ENCODE measurements at places on chromosomes 4 and X.

GRCh38 chr4:46804781-46805413 is 104.1 kb downstream of the COX7B2 start:
- DNase-seq: no peak

DNA sequence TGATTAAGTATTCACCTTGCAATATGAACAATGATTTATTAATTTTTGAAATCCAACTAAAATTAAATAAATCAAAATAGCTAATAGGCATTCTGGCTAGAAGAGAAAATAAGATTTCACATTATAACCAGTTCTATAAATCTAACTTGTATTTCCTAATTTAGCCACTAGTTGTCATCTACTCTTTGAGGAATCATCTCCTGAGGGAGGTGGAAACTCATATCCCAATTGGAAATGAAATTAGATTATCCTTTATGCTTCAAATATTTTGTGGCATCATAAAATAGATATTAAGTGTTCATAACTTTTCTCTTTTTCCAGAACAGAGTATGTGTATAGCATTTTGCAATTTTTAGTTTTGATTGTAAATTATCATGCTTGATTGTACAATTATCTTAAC is 558.5 kb upstream of the DIAPH2 start:
- no peak for DNase-seq

DNA sequence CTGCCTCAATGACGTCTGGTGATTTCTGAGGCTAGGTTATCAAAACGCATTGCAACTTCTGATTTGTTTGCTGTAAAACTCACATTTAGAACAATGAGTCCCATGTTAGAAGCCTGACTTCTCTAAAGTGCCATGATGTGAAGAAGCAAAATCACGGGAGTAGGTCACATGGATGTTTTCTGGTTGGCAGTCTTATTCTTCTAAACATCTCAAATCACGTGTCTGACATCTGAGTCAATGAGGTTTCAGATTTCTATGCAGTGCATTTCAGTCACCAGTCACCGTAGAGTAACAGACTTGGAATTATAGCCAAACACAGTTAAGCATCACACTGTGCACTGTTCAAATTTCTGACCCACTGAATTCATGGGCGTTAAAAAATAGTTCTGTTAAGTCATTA is 482.1 kb downstream of the TMA16 start:
- DNase-seq: no peak

DNA sequence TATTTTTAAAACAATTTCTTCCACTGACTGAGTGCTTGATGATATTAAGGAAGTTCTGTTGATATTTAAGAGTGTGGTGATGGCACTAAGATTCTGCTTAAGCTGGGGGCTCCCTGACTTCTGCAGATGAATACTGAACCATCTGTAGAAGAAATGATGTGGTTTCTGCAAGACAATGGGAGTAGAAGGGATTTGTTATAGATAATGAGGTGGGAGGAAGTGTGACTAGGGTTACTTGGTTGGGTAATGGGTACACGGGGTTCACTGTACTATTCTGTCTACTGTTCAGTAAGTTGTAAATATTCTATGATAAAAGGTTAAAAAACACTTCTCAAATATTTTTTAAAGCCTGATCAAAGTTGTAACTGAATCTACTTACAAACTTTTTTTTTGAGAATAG is 60.9 kb upstream of the TXK start:
- no peak for DNase-seq

GRCh38 chr4:41132055-41132683 is 82.2 kb downstream of the APBB2 start:
- no peak for DNase-seq

- DNase-seq: peak; percentile 3
These were observed 1415.8 kb upstream of the TENM3 start for GRCh38 chr4:180827232-180828009.

DNA sequence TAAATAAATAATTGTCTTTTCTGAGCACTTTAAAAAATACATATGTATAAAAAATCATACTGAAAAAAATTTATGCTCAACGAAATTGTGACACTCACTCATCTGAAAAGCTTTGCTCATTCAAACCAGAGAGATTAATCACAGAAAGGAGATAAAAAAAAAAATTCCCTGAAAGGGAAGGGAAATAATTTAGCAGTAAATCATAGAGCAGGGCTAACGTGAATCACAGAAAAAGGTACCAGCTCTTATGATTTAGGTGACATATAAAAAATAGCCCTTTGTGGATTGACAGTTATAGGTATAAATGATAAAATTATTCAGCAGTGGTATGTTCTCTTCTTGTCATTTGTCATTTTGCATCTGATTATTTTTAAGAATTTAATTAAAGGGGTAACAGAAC is 552.7 kb upstream of the TENM3 start:
- no peak for DNase-seq

- DNase-seq: no peak
These were observed 15.6 kb upstream of the BBS12 start for GRCh38 chr4:122716825-122717448.

DNA sequence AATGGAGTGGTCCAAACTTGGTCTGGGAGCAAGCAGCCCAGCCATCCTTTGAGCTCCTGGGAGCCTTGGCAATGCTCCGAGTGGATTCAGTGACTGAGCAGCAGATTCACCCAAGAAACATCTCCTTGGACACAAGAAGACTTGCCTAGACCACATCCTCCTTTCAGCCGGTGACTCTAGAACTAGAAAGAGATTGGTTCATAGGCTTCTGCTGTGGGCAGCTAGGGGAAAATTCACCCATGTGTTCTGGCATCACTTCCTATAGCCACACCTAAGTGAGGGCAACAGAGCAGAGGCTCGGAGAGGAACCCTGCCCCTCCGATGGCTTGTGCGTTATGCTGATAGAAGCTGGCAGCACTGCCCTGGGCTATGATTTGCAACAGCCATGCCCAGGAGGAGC is 16.0 kb downstream of the ZNF275 start:
- no peak for DNase-seq

DNA sequence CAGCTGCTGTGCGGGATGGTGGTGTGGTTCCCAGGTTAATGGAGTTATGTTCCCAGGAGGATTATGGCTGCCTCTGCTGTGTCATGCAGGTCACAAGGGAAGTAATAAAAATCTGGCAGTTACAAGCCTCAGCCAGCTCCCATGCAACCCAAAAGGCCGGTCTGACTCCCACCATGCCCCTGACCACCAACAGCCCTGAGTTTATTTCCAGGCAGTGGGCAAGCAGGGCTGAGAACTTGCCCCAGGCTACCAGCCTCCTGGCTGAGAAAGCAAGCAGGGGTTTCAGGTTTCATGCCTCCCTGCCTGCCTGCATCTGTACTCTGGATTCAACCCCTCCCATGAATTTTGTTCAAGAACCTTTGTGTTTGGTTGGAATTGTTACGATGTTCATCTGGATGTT is 732.7 kb upstream of the POU3F4 start:
- DNase-seq: no peak

- no peak for DNase-seq
These were observed 127.0 kb downstream of the PDS5A start for GRCh38 chr4:39850727-39851126.

DNA sequence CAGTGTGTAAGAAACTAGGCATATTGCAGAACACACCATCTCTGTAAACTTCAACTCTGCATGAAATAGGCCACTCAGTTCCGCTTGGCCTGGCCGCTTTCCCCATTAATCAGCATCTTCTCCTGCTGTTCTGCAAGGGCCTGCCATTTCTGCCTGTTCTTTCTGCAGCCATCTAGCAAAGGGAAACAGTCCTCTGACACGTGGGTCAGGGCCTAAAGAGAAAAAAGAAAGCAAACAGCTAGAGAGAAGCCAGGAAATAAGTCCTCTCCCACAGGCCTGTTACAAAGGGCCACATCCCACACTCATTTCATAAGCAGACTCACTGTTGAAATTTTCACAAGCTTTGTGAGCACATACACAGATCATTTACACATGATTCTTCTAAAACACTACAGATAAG is 130.1 kb downstream of the PDE5A start:
- no peak for DNase-seq

DNA sequence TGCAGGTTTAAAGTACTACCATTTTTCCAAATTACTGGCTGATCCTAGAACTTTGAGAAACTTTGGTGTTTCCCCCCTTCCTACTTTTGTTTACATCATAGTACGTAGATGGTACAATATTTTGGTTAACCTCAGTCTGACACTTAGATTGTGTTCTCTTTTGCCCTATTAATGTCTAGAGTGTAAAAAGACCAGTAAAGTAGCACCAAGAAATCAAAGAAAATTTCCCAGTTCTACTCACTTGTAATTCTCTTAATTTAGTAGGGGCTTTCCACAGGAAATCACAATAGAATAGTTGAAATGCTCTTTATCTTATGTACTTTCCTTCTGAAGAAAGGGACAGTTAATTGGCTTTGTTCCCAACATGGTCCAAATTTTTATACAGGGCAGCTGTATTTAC is 51.6 kb downstream of the NFKB1 start:
- DNase-seq: no peak

DNA sequence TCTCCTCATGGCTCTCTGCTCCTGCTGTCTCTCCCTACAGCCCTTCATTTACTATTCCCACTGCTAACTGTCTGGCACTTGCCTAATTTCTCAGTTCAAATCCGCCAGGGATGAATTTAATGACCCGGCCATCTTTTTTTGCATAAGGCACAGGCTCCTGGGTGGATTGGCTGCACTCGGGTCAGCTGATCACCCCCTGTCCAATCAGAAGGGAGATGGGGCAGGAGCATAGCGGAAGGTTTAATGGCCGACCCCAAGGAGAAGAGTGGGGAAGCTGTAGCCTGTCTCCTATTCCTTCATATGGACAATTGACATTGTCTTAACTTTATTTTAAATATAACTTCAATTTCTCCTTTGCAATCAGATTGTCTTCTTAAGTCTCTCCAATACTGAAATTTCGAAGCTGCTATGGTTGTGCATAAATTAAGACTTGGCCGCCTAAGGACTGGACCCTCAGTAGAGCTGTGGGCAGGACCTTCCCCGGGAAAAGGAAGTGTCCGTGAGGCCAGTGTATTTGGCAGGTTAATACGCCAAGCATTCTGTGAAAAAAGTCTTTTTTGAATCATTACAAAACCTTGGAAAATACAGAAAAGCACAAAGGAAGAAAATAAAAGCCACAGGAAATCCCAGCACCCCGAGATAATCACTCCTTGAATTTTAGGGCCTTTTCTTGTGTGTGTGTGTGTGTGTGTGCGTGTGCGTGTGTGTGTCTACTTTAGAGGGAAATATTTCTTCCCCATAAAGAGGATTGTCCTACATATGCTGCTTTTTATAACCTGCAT is 55.5 kb downstream of the SMIM20 start:
- DNase-seq: no peak

- no peak for DNase-seq
These were observed 88.0 kb upstream of the TRIM2 start for GRCh38 chr4:153116291-153116680.

GRCh38 chr4:55181010-55182005 is 55.9 kb upstream of the KDR start:
- DNase-seq: no peak

- no peak for DNase-seq
These were observed 28.2 kb downstream of the RAP1GDS1 start for GRCh38 chr4:98289375-98289774.

DNA sequence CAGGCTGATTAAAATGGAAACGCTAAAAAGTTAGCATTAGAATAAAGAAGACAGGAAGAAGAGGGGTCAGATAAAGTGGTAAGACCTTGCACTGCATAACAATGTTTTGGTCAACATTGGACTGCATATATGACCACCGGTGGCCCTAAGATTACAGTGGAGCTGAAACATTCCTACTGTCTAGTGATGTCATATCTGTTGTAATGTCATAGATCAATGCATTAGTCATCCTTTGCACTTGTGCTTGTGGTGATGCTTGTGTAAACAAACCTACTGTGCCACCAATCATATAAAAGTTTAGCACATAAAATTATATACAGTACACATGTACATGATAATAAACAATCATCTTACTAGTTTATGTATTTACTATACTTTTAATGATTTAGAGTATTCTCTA is 73.0 kb downstream of the TMEM165 start:
- DNase-seq: no peak

- no peak for DNase-seq
These were observed 283.9 kb downstream of the SMARCA1 start for GRCh38 chrX:129239371-129239770.

DNA sequence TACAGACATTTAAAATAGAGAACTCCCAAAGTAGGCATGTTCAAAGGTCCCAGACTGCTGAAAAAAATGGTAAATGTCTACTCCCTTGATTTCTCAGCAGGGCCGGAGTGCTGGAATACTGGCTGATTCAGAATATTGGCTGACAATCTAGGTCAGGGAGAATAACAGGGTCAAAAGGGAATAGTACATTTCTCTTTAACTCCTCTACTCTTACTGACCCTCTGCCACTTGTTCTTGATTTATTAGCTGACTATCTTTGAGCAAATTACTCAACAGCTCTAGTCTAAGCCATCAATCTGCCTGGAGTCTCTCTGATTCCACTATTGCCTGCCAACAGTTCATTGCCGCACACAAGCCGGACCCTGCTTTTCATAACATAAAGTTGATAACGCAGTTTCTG is 19.7 kb upstream of the NWD2 start:
- no peak for DNase-seq

- DNase-seq: no peak
These were observed 195.0 kb upstream of the HS3ST1 start for GRCh38 chr4:11623726-11624037.

DNA sequence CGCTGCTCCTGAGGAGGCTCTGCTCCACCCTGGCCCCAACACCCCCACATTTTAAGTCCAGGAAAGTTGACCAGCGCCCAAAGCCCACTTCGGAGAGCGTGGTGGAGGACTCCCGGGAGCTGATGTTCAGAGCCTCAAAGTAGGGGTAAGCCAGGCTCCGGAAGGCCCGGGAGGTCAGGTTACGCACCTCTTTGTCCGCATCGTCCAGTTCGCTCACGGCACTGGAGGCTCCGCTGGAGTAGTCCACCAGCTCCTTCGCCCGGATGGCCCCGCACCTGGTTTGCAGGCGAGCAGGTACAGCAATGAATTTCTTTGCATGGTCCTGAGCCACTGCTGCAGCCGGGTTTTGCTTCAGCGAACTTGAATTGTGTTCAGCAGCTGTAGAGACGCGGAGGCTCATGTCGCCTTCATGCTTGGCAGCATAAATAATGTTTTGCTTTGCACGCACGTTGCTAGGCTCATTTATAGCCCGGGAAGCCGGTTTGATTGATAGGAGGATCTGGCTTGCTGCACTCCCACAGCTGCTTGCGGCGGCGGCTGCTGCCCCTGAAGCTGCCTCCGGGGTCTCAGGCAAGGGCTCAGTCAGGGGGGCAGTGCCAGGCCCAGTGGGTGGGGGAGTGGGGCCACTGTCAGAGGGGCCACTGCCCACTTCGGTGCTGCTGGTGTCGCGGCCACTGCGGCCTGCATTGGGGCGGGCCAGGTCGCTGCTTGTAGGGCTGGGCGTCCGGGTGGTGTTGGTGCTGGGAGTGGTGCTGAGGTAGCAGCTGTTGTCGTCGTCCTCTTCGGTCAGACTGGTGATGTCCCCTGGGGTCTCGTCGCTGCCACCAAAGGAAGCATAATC is 4.8 kb downstream of the C4orf54 start:
- no peak for DNase-seq

GRCh38 chrX:151912221-151912620 is 468 bp upstream of the MAGEA4 start:
- DNase-seq: no peak

- no peak for DNase-seq
These were observed 33.7 kb downstream of the METAP1 start for GRCh38 chr4:99029018-99029735.
